ENCODE measurements at places on chromosomes 12 and 14. TPM values are rescaled to one million over a fixed set of nuclear protein-coding genes. Genes with fewer than 3 reads are reported as not detected.

Gene MANSC1
- total RNA-seq: 7.0 TPM

Gene GPRC5D
- total RNA-seq: not detected

Gene LYSET
- total RNA-seq: 6.7 TPM

Gene PPM1H
- 3.0 TPM for total RNA-seq

Gene ACOT4
- total RNA-seq: not detected

Gene ADAMTS20
- 0.98 TPM for total RNA-seq

Gene CSRP2
- 28.1 TPM for total RNA-seq

Gene ASB2
- not detected for total RNA-seq

Gene CDH24
- 7.8 TPM for total RNA-seq

Gene KLRC3
- total RNA-seq: not detected

Gene KLHL33
- total RNA-seq: 0.05 TPM

Gene LIN7A
- total RNA-seq: under 0.01 TPM

Gene FAM186B
- 1.2 TPM for total RNA-seq

Gene GALNT16
- 0.08 TPM for total RNA-seq

Gene AVPR1A
- total RNA-seq: not detected

Gene TRMT5
- 4.4 TPM for total RNA-seq

Gene TC2N
- not detected for total RNA-seq

Gene OAS2
- 2.4 TPM for total RNA-seq

Measured in A375 (cell line).